ENCODE measurements at places on chromosomes 4 and X.

DNA sequence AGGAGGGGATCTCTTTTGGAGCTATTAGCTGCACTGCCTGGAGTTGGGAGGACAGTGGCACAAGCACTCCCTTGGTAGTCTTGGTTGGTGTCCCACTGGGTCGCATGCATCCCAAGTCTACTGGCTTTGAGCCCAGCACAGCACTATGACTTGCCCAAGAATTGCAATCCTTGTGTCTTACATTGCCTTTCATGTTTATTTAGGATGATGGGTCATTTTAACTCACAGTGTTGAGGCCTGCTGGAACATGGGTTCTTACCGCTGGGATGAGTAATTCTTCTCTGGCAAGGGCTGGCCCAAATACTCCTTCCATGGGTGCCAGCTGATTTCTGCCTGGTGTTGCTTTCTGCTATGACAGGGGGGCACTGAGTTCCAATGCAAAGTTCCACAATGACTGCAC lies 185.5 kb downstream of the TEX13C start:
- DNase-seq: no peak

DNA sequence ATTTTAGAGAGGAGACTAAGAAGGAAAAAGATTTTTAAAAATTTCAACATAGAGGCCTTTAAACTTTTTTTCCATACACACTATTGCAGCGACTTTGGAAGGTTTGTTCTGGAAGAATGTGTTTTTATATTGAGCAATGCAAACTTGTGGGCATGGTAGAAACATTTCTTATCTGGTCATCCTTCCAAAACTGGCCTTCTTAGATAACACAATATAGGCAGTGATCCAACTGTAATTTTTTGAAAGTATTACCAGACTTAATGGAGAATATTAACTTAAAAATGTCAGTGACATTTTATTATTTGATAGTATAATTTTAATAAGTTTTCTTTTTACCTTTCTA lies 25.6 kb downstream of the FHDC1 start:
- no peak for DNase-seq

DNA sequence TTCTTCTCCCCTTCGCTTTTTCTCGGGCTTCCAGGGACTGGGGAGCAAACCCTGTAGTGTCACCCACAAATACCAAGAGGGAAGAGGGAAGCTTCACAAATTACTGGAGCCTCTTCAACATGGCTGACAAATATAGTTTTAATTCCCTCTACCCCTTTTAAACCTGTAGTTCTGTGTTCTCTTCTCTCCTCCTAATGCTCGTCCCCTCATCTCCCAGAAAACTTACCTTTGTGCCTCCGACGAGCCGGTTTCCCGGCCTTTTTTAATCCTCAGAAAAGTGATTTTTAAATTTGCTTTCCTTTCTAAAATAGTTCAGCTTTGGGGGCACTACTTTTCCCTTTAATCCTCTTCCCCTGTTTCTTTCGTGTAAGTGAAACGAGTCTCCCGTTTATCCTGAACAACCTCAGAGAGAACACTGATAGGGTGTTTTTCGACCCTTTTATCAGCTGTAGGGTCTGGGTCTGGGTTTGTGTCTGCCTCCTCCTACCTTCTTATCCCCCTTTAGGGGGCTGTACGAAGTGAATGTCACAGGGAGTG lies 408 bp downstream of the TET2 start:
- no peak for DNase-seq

GRCh38 chr4:184019076-184019475 lies 114.0 kb downstream of the STOX2 start:
- DNase-seq: no peak

GRCh38 chr4:825063-825970 lies 612 bp downstream of the CPLX1 start:
- no peak for DNase-seq

- no peak for DNase-seq
These were observed 59.3 kb upstream of the RPL34 start for GRCh38 chr4:108561116-108561515.
